ENCODE measurements at places on chromosomes 7 and 10.

DNA sequence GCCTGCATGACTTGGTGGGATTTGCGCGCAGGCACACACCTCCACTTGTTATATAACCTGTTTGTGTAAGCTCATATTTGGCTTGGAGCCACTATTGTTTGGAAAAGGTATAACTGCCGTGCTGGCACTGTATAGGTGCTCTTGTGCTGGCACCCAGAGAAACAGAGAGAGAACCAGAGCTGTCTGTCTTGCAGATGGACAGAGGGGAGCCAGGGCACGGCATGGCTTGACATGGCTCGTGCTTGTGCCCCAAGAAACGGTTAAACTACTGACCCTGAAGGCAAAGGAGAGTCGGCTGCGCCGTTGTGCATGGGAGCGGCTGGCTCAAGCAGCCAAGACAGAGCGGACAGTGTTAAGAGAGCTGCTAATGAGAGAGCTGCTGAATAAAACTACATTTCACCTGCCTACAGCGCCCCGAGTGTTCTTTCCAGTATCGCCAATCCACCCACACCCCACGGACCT is 23.2 kb downstream of the RAPGEF5 start:
- no peak for DNase-seq

GRCh38 chr7:2354939-2355704 is 495 bp downstream of the EIF3B start:
- DNase-seq = no peak

DNA sequence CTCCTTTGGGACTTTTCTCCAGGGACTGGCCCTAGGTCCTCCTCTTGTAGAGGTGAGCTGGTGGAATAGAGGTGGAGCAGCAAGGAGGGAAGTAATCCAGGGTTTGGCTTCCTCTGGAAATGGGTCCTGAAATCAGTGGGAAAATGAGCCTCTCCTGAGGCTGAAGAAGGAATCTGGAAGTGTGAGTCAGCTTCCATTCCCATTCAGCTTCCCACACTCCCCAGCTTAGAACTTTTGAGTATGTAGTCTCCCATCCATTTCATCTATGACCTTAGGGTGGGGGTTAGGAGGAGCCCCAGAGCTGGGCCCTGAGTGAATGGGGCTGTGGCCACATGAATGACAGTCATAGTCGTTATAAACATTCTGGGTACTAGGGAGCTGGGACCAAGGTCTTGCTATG is 17.7 kb downstream of the LDB1 start:
- no peak for DNase-seq

DNA sequence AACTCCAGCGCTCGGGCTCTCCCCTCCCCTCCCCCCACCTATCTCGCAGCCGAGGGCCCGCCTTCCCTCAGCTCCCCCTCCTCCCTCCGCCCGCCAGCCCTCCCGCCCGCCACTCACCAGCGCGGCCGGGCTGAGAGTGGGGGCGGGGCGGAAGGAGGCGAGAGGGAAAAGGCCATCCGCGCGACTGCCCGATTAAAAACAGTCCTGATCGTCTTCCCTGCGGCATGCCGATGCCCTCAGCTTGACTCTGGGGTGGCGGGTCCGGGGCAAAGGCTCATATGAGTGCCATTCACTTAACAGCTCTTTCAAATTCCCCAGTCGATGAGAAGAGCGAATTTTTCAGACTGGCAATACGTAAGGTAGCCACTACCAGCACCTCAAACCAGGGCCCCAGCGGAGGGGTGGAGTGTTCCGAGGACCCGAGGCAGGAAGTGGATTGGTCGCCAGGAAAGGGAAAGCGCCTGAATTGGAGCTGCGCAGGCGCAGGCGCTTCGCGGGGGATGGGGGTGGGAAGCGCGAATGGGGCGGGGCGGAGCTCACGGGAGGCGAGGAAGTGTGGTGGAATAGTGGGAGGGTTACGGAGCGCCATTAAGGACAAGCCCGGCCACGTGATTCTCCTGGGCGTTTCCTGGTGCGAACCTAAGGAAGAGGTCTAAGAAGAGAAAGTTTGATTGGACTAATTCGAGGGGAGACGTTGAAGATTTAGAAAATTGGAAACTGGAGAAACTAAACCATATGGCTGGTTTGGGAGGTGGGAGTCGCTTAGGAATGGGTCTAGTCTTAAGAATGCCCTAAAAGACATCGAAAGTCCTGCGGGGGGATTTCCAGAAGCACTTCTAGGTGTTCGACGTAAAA is at the start of gene UPF2:
TSS of gene UPF2 (minus strand) at position 13 of the 855 bp plus-strand sequence. CDS start 7,386 bp downstream, outside the sequence.
- DNase-seq = peak; percentile 94

GRCh38 chr10:128687408-128687807 is 561.2 kb upstream of the MKI67 start:
- DNase-seq = no peak

GRCh38 chr7:65731562-65732035 is 141.3 kb upstream of the VKORC1L1 start:
- DNase-seq = no peak
